ENCODE measurements at places on chromosomes 4 and X.

GRCh38 chrX:124501586-124501985 is 155.2 kb downstream of the SH2D1A start:
- no peak for DNase-seq

GRCh38 chr4:154491341-154492271 is at the start of gene DCHS2:
TSS of gene DCHS2 (minus strand) at chr4:154491799. CDS start at chr4:154491355, 444 bp downstream.
- DNase-seq: no peak

DNA sequence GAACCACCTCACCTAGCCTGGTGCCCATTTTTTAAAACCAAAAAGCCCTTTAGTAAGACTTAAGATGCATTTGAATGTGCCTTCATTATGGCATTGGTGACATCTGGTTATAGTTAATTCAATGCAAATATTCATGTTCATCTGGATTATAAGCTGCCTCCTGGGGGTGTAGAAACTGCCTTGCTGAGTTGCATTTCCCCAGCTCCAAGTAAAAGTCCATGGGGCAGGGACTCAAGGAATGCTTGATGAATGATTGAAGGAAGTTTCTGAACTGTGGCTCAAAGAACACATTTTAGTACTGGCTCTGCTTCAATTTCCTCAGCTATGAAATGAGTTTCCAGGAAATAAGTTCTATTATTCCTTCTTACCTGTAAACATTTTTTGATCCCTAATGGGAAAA is 18.5 kb upstream of the RBM47 start:
- DNase-seq: no peak

- no peak for DNase-seq
These were observed 56.3 kb downstream of the CYTL1 start for GRCh38 chr4:4962928-4963327.

GRCh38 chr4:7786040-7786439 is 153.6 kb downstream of the AFAP1 start:
- DNase-seq: no peak

DNA sequence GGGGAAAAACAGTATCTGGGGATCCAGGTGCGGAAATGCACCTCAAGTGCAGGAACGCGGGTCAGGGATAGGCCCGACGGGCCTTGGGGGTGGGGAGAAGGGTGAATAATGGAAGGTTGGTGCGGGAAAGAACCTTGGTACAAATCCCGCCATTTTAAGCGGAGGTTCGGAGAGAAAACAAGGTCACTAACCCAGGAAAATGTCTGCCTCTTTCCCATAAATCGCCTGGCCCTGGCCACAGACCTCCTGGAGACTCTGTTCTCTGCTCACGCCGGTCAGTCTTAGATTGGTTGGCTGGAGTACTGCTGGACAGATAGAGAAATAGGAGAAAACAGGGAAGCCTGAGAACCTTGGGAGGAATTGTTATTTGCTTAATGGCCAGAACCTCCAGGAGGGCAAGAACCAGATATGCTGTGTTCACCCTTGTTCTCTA is 897 bp upstream of the FBXL5 start:
- peak; percentile 63 for DNase-seq

DNA sequence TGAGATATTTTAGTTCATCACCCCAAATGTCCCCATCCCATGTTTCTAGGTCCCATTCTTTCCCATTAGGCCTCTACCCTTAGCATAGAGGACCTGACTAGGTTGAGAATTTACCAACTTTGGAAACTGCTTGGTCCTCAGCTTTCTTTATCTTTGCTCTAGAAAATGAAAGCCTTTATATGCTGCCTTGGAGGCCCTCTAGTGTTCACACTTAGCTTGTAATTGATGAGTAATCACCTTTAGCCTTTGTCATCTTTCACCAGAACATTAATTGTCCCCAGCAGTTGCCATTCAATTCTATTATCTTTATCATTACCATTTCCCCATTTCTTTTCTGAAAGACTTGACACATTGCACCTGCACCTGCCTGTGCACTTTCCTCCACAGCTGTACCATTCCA is 589.2 kb upstream of the NR3C2 start:
- no peak for DNase-seq

DNA sequence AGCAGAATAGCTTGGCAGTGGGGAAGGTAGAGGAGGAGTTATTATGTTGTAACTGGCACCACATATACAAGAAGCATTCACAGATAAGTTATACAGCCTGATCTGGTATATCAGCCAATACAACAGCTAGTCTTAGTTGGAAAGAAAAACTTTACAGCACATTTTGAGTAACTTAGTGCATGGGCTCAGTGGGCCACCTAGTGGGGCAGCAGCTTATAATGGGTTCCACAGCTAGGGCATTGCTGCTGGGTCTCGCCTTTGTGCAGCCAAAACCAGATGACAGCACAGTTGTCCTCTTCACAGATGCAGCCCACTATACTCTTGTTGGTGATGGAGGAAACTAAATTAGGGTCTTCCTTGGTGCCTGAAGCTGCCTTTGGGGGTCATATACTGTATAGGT is 448.1 kb upstream of the RASGEF1B start:
- no peak for DNase-seq

- no peak for DNase-seq
These were observed 13.2 kb upstream of the XIAP start for GRCh38 chrX:123846577-123847038.

- DNase-seq: no peak
These were observed 209.1 kb upstream of the HCCS start for GRCh38 chrX:10902001-10902400.

GRCh38 chr4:133000012-133000411 is 149.1 kb upstream of the PCDH10 start:
- DNase-seq: no peak

DNA sequence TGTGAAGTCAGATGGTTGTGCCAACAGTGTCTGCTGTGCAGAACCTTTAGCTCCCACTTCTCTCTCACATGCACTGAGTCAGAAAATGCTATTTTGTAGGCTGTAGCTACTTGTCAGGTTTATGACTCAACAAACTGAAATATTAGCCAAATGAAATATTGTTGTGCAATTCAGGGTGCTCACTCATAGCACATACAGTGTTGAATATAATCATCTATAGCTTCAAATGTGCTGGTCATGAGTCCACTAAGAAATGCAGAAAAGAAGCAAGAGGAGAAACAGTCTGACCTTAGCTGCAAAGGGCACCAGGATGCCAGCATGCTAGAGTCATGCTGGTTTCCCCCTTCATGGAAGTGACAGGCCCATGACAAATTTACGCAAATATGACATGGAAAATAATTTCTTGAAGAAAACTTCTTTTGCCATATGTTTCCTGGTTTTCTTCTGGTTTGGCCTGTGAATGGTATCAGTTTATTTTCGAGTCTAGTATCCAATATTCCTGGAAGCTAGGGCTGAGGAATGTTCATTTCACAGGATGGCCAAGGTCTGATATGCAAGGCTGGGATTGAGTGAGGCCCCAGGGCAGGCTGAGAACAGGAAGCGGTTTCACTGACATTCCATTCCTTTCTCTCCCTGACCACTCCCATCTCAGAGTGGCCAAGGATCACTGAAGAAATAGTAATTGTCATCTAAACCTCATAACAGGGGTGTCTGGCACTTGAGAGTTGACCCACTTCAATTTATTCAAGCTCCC is 10.3 kb upstream of the CXCL2 start:
- no peak for DNase-seq

DNA sequence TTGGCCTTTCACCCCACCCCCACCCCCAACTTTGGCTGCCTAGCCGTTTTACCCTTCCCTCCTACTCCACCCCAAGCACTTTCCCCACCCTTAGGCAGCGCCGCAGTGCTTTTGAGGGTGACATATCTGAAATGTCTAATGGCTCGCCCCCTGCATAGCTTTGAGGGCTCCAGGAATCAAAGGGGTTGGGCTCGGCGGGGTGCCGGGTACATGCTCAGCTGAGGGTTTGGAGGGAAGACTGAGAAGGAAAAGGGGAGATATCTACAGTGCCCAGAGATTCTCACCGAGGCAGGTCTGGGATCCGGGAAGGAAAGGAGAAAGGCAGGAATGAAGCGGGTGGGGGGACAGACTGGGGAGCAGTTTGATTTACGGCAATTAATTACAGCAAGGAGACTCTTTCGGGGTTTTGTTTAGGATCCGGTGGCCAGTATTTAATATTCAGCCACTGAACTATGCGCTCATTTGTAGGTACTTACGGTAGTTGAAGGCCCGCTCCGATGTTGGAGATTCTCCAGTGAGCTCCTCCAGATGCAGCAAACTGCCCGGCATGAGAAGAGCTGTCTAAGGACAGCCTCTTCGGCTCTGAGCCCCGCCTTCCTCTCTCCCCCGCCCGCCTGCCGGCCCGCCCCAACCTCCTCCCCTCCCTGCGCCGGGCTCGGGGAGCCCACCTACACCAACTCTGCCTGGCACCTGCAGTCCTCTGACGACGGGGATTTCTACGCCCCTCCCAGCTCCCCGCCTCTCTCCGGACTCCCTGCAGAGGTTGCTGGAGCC is at the start of gene IGSF1:
Gene IGSF1 (minus strand): TSS at position 569 of the 774 bp plus-strand sequence. CDS start 2,632 bp downstream, outside the sequence.
- DNase-seq: no peak

Data from NCI-H1092 treated with DMSO at 0.1 percent for 48 hours (cell line).